T-helper 9 cell (primary cell): ENCODE measurements at places on chromosomes 5 and 9.

GRCh38 chr9:33988219-33988890, 60.3 kb downstream of the UBAP2 start:
- DNase-seq, result no peak

GRCh38 chr9:89792189-89793123, 187.6 kb downstream of the GADD45G start:
- no peak for DNase-seq

DNA sequence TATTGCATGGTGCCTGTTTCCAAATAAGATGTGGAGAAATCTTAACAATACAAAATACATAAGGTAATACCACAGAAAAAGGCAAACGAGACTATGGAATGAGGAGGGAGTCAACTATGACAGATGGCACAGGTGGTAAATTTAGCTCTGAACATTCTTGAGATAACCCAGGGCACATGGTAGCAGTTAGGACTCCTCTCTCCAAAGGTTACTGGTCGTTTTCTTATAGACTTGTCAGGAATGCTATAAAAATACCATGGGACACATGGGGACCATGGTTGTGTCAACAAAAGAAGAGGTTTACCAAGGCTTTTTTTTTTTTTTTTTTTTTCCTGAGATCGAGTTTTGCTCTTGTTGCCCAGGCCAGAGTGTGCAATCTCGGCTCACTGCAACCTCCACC, 209.4 kb upstream of the RFX3 start:
- DNase-seq, result no peak

- no peak for DNase-seq
Observed at GRCh38 chr5:172115541-172115982, 72.5 kb downstream of the STK10 start.

- DNase-seq, result no peak
Observed at GRCh38 chr9:36125062-36125855, 11.3 kb upstream of the GLIPR2 start.

DNA sequence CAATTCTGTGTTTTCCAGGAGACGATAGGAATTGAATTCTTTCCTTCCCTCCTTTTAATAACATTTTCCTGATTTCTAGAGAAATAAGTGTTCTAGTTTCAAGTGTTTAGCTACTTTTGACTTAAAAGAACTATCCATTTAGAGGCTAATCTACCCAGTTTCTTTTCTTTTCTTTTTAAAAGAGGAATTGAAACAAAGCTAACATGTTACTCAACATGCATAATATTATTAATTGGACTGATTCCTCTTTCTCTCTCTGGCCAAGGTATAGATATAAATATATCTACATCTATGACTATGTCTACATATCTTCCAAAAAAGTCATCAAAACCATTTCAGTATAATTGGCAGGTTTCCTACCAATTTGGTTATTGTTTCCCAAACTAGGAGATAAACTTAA, 309.8 kb downstream of the TRPM3 start:
- DNase-seq, result no peak

DNA sequence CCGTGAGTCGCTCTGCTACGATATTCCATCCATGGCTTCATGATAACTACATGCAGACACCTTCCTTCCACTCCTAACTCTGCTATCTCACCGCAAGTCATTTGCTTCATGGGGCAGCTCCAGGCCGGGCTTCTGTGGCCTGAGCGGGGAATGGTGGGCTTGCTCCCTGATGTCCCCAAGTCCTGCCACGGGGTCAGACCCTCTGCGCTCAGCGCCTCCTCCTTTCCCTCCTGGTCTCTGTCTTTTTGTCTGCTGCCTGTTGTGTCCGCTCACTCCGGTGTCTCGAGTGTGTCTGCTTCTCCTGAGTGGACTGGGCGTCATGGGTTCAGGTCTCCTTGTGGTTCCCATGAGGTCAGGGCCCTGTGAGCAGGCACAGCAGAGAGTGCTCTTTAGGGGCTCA, 139.6 kb downstream of the CACNA1B start:
- no peak for DNase-seq

GRCh38 chr5:104412649-104413240, 850.2 kb upstream of the NUDT12 start:
- DNase-seq, result no peak

DNA sequence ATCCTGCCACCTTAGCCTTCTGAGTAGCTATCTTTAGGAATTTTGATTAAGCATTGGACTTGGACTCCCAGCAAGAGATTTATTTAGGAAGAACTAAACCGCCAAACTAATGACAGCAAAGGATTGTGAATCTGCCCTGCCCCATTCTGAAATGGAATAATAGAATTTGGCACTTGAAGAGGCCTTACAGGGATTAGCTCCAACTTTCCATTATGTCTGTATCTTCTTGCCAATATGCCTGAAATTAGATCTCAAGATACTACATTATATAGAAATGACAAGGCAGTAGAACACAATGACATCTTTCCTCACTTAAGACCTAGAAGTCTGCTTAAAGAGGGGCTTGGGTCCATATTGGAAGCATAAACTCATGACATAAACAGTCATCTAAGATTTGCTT, 77.0 kb upstream of the DPYSL3 start:
- no peak for DNase-seq

DNA sequence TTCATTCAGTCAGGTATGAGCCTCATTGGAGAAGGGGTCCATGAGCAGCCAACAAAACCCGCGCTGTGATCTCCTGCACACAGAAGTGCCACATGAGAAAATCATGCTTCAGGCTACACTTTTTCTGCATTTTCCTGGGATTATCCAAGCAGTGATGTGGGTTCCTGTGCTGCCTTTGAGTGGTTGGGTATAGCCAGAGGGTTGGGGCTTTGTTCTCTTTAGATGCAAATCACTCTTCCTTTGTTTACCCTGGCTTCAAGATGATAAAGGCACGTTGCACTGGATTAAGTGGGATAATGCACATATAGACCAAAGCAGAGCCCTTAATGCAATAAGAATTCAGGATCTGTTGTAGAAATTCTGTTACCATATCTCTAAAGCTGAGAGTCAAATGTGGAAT, 18.7 kb downstream of the ECM2 start:
- no peak for DNase-seq

GRCh38 chr9:128361296-128361985, 9.7 kb upstream of the URM1 start:
- DNase-seq, result no peak

- no peak for DNase-seq
Observed at GRCh38 chr9:136016572-136017288, 55.6 kb upstream of the UBAC1 start.

DNA sequence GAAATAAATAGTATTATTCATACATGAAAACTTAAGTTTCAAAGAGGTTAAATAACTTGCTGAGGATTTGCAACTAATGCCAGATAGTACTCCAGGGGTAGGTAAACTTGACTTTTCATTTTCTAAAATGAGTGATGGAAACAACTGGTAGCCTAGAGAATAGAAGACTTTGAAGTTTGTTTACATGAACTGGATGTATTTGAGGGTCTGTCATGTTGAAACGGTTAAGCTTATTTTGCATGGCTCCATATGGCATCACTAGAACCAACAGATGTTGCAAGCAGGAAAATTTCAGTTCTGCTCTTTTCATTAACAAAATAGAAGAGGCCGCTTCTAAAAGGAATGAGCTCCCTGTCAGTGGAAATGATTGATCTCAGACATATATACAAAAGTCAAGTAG, 105.1 kb upstream of the SGCD start:
- DNase-seq, result no peak

- DNase-seq, result no peak
Observed at GRCh38 chr9:123316053-123316718, 39.8 kb upstream of the CRB2 start.

DNA sequence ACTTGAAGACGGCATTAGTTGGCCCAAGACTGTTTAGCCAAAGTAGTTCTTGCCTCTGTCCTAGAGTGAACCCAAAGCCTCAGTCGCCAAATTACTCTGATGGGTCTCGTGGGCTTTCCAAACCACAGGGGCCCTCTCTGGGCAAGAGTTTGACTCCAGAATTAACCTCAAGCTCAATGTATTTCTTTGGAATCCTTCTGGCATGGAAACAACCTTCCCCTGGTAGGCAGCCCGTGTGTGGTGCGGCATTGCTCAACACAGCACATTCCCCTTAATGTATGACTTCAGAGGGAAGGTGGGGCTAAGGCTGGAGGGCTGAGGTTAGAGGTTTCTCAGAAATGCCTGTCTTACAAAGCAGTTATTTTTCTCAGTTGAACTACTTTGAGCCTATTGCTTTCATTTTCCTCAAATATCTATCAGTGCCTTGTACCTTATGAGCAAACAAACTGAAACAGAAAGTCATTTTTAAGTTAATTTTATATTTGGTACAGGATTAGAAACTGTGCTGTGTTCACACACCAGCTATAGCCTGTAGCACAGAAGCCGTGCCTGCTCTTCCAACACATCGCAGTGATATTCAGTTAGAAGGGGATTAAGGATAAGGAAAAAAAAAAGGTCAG, 123.9 kb upstream of the HAPLN1 start:
- no peak for DNase-seq

DNA sequence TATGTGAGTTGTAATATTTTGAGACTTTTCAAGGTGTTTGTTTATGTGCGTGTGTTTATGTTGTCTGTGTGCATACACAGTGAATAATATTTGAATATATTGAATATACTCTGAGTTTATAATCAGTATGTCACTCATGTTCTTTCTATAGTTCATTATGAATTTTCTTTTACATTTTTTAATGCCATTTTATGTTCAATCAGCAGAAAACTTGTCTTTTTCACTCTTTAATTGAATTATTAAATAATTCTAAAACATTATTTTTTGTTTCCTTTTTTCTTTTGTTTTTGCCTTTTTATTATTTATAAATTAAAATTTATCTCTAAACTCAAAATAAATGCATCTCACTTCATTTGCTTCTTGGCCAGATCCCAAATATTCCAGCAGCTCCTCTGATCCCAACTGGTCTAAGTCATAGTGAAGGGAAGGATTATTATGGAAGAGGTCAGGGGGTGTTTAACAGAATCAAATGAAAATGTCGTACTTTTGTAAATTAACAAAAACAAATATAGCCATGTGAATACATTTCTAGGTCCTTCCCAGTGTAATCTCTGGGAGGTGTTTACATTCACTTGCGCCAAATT, 188.9 kb downstream of the KDM4C start:
- DNase-seq, result no peak

- DNase-seq, result no peak
Observed at GRCh38 chr9:72540348-72540873, 19.0 kb downstream of the TMC1 start.

DNA sequence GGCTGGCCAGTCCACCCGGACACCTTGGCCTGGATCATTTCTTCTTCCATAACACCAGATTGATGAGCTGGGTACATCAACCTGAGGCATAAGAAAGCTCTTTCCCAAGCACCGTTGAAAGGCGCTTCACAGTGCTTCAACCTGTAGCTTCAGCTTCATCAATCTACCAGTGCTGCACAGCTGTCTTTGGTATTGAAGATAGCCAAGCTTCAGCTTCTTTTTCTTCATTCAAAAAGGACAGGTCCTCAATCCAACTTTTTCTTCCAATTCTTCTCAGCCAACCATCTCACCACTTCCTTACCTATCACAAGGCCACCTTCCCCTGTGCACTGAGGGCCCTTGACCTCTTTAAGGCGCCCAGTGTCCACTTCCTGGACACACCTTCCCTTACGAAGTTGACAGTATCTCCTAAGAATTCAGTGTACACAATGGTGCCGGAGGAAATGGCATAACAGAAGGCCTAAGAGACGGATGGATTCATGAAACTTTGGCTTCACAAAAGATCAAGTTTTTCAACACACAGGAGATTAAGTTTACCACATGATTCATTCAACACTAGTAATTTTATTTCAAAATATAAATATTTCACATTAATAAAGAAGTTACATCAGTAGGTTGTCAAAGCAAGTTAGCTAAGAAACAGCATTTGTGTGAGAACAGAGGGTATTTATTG, 1.4 kb upstream of the CTNNAL1 start:
- DNase-seq, result no peak

DNA sequence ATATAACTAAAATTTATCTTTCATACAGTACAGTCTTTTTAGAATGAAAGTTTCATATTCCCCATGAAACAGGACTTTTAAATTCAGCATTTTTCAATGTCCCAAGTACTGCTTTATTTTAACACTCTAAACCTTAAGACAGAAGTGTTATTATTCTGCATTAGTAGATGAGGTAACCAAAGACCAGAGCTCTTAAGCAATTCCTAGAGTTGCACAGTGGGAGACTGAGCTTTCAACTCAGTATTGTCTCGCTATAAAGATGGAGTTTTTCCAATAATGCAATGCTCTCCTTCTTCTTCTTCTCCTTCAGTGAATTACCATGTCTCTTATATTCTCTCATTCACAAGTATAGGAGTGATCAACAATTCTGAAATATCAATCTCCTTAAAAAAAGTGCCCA, 479.7 kb downstream of the CETN3 start:
- DNase-seq, result no peak

DNA sequence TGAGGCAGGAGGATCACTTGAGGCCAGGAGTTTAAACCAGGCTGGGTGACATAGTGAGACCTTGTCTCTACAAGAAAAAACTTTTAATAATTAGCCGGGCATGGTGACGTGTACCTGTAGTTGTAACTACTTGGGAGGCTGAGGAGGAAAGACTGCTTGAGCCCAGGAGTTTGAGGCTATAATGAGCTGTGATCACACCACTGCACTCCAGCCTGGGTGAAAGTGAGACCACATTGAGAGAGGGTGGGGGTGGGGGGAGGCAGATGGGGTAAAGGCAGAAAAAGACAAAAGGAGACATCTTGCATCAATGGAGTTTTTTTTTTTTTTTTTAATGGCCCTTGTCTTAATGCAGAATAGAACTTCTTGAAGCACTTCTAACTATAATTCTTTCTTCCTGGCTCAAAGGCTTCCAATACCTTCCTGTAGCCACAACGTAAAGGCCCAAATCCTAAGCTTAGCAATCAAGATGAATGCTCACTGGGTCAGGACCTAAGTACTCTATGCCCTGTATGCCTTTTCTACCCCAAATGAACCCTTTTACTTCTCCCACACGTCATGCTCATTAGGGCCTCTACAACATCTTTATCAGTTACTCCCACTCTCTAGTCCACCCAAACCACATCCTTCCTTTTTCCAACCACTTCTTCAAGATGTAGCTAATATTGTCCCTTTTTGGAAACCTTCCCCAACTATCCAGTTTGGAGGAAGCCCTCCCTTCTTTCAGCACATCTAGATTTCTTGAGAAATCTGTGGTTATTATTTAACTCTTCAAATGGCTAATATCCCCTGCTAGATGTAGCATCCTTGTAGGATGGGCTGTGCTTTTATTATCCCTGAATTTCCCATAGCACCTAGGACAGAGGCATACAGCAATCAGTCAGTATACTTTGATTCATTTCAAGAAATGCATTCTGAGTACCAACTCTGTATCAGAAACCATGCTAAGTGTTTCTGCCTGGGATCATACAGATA, 40.8 kb downstream of the CSF2 start:
- no peak for DNase-seq

GRCh38 chr9:2810420-2811075, 33.3 kb downstream of the PUM3 start:
- no peak for DNase-seq

DNA sequence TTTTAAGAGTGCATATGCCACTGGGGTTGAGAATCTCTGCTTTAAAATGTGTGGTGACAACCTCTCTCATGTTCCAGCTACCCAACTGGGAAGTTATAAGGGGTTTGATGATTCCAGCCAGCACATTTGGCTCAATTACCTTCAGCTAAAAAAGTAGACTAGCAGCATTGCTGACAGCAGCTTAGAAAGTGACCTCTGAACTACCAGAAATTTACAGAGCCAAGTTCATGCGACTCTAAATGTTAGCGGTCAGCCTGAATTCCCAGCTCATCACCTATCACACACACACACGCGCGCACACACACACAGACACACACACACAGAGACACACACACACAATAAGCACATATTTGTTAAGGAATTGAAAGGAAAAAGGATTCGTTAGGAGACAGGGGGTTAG, 377.5 kb downstream of the TMEM167A start:
- no peak for DNase-seq

- no peak for DNase-seq
Observed at GRCh38 chr9:78101247-78101646, 69.6 kb upstream of the GNAQ start.
